Activated CD8-positive, alpha-beta memory T cell treated with anti-CD3 and anti-CD28 coated beads for 48 hours (primary cell): ENCODE measurements at places on chromosomes 3 and 15.

GRCh38 chr15:70493787-70494516 is 269.4 kb downstream of the UACA start:
- no peak for DNase-seq

DNA sequence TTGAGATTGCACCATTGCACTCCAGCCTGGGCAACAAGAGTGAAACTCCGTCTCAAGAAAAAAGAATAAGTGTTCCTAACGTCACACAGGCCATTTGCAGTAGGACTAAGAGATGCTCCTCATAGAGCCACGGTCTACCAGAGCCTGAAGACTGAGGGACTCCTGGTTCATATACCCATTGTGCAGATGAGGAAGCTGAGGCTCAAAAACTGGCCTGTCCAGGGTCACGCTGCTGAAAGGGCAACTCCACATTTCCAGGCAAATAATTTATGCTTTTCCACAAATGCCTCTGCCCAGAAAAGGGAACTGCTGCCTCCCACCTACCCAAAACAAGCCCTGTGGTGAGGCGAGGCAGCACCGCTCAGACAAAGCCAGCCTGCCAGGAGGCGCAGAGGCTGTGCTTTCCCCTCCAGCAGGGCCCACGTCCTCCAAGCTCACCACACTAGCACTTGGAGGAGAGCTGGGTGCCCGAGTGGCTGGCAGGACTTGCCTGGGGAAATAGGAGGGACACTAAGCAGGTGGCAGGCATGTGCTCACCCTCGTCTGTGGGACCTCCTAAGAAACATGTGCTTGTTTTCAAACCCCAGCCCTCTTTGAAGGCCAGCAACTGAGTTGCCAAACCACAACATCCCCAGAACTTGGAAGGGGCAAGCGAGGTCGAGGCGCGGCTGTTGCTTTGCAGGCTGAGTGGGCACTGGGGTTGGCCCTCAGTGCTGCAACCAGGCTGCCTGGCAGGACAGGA is 195.6 kb downstream of the XXYLT1 start:
- no peak for DNase-seq

DNA sequence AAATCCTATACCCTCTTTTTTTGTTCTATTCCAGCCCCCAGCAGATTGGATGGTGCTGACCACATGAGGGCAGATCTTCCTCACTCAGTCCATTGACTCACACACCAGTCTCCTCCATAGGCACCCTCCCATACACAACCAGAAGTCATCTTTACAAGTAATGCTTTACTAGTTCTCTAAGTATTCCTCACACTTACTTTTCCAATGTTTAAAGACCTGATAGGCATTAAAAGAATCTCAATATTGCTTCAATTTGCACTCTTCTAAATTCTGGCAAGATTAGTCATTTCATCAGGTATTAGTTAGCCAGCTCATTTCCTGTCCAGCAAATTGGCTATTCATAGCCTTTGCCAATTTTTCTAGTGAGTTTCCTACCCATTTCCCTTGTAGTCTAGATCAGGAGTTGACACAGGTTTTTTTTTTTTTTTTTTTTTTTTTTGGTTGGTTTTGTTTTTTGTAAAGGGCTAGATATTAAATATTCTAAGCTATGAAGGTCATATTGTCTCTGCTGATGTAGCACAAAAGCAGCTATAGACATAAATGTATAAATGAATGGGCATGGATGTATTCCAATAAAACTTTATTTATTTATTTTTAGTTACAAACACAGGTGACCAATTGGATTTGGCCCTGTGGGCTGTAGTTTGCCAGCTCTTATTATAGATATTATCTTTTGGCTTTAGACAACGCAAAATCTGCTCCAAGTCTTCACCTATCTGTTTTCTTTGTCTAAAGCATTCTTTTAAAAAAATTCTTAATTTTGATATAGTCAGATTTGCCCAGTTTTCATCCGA is 76.1 kb downstream of the ABHD5 start:
- DNase-seq = no peak

DNA sequence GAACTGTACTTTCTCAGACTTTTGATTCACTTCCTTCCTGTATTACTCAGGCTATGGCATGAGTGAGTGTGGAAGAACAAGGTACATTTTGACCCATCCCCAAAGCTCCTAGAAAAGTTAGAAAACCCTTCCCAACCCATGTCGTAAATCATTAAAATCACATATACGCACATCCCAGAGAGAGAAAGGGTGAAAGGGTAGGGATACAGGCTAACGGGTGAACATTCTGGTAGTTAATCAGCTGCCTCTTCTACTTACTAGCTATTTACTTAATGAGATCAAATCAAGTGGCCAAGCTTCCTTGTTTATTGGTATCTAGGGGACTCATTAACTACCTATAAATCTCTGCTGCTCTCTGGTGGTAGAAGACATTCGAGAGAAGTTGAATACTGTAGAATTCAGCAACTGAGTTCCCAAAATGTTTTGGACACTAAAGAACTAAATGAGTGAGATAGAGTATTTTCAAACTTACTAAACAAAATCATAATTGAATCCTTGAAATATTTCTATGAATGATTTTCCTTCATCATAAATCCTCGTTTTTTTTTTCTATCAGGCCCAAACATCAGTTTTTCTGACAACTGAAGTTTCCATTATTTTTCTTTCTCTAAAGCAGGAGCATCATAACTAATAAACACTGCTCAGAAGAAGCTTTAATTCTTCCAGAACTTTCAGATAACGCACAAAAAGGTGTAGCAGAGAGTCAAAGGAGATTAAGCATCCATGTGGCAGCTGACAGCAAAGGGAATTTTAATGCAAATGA is 124.2 kb downstream of the IMPG2 start:
- no peak for DNase-seq

DNA sequence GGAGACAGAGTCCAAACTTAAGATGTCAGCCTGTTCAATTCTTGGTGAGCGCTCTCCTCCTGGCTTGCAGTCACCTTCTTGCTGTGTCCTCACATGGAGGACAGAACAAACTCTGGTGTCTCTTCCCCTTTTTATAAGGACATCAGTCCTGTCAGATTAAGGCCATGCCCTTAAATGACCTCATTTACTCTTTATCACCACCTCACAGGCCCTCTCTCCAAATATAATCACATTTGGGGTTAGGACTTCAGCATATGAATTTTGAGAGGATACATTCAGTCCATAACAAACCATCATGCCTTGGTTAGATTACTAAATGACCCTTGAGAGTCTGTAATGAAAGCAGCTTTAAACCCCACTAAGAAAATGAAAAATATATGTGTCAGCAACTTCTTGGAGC is 175.2 kb downstream of the TAFA4 start:
- no peak for DNase-seq

GRCh38 chr3:120427201-120427600 is 23.6 kb downstream of the FSTL1 start:
- DNase-seq = no peak

- DNase-seq = no peak
These were observed 706.1 kb upstream of the GOLIM4 start for GRCh38 chr3:168801794-168802193.

- no peak for DNase-seq
These were observed 19.5 kb downstream of the DUSP7 start for GRCh38 chr3:52036829-52037228.

GRCh38 chr15:67161412-67161811 is 93.0 kb downstream of the AAGAB start:
- no peak for DNase-seq

- no peak for DNase-seq
These were observed 567.0 kb upstream of the MCTP2 start for GRCh38 chr15:93664213-93664956.

DNA sequence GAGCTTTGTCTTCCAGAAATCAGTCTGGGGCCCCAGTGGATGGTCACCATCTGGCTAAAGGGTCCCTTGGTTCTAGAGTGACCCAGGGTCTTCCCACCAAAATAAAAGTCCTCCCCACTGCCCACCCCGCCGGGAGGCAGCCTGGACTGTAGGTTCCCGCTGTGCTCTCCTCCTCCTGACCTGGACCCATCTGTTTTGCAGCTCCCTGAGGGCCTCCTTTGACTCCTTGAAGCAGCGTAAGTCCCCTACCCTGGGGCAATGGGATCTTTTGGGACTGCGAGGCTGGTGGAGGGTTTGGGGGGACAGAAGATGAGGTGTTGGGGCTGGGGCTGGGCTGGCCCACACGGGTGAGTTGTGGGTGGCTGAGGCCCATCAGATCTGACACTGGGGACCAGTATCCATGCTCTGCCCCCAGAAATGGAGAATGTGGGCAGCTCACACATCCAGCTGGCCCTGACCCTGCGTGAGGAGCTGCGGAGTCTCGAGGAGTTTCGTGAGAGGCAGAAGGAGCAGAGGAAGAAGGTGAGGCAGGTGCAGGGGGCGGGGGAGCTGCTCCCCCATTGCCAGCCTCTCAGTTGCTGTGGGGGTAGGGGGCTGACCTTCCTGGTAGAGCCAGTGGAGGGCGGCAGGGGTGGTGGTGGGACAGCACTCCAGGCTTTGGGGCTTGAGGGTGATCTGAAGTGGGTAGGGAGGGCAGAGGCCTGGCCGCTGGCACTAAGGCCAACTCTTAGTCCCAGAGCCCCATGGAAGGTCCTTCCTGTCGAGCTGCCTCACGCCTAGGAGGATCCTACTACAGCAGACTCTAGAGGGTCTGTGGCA is 30.4 kb downstream of the PSTPIP1 start:
- no peak for DNase-seq

DNA sequence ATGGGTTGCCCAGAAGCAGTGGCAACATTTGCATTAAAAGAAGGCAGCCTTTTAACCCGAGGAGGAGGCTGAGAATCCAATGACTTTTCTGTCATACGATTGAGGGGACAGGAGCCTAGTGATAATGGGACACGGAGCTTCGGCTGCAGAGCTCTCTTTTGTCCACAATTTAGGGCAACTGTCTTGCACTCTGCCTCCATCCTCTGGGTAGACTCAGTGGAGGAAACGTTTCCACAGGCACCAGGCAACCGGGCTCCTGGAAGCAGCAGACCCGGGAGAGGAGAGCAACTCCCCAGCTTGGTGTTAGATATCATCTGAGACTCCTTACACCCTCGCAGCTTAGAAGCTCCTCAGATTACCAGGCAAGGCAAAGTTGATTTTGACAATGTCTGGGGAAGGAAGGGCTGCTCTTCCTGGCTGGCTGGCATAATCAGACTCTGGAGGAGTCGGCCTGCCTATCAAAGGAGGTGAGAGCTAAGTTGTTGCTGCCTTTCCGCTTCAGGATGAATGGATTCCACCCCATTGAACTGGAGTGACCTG is 43.5 kb upstream of the RNU6-1 start:
- no peak for DNase-seq

DNA sequence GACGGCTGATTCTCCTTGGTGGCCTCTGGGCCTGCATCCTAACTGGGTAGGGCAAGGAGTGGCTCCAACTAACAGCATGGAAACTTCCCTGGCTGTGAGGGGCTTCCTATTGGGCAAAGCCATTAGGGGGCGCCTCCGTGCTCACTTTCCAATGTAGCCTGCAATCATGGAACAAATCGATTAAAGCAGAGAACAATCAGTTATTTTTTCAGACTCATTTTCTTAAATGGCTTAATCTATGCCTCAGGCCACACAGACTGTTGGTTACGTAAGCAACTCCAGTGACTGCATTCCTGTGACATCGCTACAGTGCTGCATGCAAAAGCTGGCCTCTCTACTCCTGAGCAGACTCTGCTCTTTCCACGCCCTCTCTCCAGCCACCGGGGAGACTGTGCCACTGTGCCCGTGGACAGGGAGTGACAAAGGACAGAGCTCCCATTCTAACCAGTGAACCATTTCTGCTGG is 278.9 kb downstream of the KLF13 start:
- DNase-seq = no peak

DNA sequence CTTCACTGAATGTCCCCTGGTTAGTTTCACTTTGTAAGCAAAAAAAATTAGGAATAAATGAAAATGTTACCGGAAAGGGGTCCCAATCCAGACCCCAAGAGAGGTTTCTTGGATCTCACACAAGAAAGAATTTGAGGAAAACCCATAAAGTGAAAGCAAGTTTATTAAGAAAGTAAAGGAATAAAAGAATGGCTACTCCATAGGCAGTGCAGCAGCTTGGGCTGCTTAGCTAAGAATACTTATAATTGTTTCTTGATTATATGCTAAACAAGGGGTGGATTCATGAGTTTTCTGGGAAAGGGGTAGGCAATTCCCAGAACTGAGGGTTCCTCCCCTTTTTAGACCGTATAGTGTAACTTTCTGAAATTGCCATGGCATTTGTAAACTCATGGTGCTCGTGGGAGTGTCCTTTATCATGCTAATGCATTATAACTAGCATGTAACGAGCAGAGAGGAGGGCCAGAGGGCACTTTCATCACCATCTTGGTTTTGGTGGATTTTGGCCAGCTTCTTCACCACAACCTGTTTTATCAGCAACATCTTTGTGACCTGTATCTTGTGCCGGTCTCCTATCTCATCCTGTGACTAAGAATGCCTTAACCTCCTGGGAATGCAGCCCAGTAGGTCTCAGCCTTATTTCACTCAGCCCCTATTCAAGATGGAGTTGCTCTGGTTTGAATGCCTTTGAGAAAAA is 41.0 kb upstream of the CMSS1 start:
- no peak for DNase-seq

DNA sequence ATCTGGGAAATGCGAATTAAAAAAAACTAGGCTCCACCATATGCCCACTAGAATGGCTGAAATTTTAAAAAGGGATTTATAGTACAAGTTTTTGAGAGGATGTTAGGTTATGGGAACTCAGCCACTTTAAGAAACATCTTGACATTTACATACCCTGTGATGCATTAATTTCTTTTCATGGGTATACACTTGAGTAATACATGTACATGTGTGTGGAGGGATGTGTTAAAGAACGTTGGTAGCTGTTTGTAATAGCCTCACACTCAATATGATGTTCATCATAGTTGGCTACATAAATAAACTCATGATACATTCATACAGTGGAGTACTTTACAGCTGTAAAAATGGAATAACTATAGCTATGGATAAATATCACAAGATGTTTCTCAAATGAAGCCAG is 40.9 kb downstream of the MEF2A start:
- no peak for DNase-seq

GRCh38 chr15:63296195-63296594 is 18.8 kb downstream of the APH1B start:
- no peak for DNase-seq

DNA sequence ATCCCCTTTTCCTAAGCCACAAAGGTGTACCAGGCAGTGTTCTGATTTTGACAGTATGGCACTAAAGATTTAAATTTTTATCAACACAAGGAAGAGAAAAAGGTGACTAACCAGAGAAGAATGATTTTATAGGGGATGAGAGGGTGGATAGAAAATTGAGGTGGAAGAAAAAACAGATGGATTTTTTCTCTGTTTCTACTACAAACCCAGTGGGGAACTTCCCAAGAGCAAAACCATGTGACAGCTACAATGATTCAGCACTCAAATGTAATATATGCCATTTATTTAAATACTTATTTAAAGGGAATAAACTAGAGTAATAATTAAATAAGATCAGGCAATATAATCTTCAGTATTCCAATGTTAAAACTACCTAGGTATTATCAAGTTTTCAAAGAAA is 11.1 kb downstream of the DCUN1D1 start:
- DNase-seq = no peak

GRCh38 chr15:75646112-75646943 is 1.4 kb upstream of the SNX33 start:
- no peak for DNase-seq

DNA sequence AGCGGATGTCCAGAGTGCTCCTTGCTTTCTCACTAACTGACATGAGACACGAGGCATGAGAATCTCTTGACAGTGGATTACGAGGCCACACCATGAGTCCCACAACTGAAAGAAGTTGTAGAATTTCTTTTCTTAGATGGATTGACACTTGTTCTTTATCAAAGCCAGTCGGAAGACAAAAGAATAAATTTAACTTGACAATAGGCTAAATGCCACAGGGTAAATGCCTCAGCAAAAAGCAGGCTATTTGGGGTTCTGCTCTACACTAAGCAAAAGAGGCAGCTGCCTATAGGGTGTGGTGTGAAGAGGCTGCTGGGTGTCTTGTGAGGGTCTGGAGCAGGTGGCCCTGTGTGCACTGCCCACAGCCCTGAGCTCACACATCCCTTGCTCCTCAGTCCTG is 135.1 kb upstream of the SEMA6D start:
- DNase-seq = no peak
